Mesendoderm (in vitro differentiated cells): ENCODE measurements at places on chromosomes 6 and 20.
A peak's percentile ranks its signal among the peaks of the same experiment; 100 is the strongest.

DNA sequence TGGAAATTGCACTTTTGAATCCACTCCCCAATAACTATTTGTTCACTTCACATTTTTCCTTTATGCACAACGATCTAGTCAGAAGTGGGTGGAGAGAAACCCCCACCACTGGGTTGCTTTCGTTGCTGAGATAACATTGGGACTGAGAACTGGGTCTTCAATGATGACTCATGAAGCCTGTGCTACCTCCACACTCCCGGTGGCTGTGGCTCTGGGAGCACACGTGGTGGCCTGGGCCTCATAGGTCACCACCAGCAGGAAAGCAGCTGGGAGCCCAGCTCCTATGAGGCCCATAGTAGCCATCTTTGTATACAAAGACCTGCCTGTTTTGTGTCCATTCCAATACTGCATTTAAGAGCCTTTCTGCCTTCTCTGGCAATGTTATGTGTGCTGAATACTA, 178.0 kb upstream of the SASH1 start:
- DNase-seq = no peak

DNA sequence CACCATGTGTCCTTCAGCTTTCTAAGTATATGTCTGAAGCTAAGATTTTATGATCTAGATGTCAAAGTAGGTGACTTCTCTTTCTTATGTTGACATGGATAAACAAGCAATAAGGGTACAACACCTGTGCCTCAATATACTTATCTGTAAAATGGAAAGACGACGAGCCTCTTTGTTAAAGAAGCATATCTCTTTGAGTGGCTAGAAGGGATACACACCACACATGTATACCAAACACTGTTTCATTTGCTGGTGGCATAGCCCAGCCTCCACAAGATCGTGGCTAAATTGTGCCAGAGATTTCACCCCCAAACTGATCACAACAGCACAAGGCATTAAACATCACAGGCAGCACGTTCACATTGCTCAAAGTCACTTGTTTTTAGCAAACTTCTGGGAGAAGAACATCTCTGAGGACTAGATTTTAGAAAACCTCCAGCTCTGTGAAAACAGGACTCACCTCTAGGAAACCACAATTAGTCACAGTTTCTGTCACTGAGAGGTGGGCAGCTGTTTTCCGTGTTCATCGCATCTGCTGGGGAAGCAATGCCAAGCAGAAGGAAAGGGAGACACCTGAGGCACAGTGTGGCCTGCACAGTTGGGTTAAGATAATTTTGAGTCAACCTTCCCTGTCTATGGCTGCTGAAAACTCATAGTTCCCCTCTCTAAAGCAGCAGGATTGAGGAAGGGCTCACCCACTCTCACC, 263.0 kb upstream of the PLCB4 start:
- no peak for DNase-seq

GRCh38 chr6:95879856-95880255, 135.9 kb upstream of the FUT9 start:
- no peak for DNase-seq

- DNase-seq = no peak
These were observed 31.2 kb downstream of the SLC9A8 start for GRCh38 chr20:49843770-49844380.

DNA sequence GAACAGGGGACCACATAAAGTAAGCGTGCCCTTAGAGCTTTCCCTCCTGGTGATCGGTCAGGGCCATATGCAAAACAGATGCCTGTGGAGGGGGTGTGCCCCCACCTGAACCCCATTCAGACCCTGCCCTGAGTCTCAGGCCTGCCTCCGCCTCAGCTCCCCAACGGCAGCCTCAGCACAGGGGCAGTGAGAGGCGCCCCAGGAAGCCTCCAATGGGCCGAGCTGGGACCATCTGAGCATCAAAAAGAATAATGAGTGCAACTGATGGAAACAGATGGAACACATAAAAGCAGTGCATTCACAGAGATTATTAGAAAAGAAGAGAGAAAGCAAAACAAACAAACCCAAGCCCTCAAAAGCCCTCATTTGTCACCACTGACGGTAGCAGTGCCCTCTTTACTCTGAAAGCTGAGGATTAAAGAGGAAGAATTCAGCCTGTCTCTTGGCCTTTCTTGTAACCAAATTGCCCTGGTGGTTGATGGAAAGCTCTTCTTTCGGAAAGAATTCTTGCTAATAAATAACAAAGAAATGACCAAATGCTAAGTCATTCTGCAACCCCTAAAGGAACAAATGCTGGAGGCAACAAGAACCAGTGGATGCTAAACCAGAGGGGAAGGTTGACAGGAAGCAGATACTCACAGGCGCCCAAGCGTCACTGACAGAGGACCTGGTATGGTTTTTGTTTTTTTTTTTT, 6.8 kb downstream of the ADISSP start:
- no peak for DNase-seq

DNA sequence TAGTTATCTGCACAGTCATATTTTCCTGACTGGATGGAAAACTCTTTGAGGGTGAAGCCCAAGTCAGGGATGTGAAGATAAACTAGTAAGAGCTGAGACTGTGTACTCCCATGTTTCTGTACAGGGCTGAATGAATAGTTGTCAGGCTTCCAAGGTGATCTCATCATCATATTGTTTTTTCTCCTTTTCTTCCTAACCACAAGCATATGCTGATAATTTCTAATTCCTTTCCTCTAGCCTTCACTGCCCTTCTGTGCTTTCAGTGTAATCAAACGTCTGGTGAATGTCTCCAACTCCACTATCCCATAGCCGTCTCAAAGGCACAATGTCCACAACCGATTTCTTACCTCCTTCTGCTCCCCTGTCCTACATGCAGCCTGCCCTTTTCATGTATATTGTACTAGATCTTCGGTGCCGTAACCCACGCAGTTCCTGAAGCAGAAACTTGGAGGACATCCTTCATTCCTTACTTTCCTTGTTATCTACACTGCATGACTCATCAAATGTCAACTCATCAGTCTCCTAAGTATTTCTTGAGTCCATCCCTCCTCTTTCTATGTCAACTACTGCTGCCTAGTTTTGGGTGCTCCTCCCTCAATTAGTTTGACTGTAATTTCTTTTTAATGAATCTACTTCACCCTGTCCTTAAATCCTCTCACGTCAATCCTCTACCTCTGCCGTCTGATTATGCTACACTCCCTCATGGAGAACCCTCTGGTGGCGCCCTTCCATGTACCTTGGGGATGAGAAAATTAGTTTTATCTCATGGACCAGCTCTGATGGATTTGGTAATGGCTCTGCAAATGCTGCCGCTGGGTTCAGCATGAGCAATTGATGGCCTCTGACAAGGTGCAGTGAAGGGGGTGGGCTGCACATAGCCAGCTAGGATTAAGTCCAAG, 21.9 kb downstream of the NCOA7 start:
- DNase-seq = peak; percentile 27
